Stimulated activated CD4-positive, alpha-beta T cell treated with anti-CD3 and anti-CD28 coated beads, TNF-alpha, amount 100 ng/mL, for 24 hours (primary cell): ENCODE measurements at places on chromosomes 6 and 20.

- no peak for DNase-seq
These were observed 184.4 kb downstream of the PRL start for GRCh38 chr6:22112461-22112860.

DNA sequence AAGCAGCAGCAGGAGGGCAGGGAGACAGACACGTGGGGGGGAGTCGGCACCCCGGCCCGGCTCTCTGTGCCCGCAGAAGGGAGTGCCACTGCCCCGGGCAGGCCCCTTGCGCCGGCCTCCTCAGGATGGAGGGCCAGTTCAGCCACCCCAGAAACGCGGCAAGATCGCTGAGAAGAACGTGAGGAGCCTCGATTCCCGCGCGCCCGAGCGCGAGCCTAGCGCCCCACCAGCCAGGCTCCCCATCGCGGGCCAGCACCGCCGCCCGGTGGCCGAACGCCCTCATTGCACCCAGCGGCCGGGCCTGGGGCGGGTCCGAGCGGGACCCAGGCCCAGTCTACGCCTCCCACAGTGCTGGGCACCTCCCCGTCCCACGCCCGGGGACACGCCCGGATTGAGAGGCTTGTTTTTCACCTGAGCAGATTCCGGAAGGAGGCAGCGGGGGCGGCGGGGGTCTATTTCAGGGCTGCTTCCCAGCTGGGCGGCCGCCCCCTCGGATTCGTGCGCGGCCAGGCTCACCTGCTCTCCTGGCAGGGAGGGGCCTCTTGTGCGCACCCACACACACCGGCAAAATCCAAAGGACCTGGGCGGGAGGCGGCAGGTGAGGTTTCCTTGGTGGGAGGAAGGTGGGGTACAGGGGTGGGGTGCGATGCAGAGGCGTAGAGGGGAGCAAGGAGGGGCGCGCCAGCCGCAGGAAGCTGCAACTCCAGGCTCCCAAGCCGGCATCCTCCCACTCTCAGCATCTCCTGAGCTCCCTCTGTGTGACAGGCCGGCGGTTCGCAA, 9.0 kb upstream of the GRM4 start:
- peak; percentile 54 for DNase-seq

GRCh38 chr6:169632841-169633240, 69.0 kb downstream of the WDR27 start:
- no peak for DNase-seq

GRCh38 chr20:43171930-43172329, 17.8 kb downstream of the PTPRT start:
- no peak for DNase-seq

DNA sequence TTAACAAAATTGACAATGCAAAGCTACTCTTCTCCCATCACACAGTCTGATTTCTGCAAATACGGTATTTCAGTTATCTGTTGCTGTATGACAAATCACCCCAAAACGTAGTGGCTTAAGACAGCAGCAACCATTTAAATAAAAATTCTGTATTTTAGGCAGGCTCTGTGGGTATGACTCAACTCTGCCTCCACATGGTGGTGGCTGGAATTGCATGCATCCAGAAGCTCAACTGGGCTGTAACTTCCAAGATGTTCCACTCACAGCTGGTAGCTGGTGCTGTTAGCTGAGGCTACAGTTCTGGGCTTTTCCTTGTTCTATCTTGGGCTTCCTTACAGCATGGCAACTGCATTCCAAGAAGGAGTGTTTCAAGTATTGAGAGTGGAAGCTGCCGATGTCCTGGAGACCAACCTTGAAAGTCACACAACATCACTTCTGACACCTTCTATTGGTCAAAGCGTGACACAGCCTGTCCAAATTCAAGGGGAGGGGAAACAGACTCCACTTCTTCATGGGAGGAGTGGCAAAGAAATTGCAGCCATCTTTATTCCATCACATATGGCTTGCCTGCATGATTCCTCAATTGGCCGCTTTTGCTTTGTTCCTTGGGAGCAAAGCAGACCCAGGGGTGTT, 39.7 kb upstream of the TULP1 start:
- peak; percentile 22 for DNase-seq
